ENCODE measurements at places on chromosomes 6 and 20.

- peak; percentile 38 for DNase-seq
Observed at GRCh38 chr20:38304845-38305447, 990 bp downstream of the BPI start.

- peak; percentile 67 for DNase-seq
Observed at GRCh38 chr6:138115877-138116660, 8.8 kb upstream of the PERP start.

DNA sequence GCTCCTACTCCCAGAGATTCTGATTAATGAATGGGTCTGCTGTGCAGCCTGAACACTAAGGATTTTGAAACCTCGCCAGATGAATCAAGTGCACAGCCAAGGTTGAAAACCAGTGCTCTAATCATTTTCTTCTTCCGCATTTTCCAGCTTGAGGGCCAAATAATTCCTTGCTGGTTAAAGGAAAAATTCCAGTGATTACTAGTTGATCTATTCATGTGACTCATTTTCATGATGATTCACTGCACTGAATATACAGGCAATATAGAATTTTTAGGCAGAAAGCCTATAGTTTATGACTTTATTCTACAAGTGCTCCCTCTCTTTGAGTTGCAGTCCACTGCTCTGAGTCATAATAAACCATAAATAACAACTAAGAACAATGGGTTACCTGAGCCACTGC is 80.6 kb upstream of the PROKR2 start:
- DNase-seq, result no peak

DNA sequence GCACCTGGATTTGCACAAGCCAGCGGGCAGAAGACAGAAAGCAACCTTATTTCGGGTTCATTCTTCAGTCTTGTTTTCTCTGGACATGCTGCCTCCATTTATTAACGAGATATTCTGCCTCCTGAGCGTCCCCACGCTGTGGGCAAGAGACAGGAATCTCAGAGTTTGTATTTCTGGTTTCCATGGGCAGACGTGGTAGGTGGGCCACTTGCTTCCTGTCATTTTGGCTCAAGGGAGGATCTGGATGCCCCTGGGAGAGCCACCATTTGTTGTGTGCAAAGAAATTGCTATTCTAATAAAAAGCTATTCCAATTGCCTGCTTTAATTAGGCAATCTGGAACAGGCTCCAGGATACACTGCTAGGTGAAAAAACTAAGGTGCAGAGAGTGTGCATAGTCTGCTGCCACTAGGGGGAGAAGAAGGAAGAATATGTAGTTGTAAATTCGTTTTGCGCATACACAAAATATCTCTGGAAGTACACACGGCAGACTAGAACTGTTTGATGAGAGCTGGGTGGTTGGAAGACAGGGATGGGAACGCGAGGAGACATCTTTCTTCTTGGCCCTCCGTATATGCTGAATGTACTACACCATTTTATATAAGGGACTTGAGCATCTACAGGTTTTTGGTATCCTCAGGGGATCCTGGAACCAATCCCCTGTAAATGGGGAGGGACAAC is 30.1 kb upstream of the SLC16A10 start:
- DNase-seq, result peak; percentile 47

- DNase-seq, result no peak
Observed at GRCh38 chr6:20960067-20960466, 425.8 kb downstream of the CDKAL1 start.

DNA sequence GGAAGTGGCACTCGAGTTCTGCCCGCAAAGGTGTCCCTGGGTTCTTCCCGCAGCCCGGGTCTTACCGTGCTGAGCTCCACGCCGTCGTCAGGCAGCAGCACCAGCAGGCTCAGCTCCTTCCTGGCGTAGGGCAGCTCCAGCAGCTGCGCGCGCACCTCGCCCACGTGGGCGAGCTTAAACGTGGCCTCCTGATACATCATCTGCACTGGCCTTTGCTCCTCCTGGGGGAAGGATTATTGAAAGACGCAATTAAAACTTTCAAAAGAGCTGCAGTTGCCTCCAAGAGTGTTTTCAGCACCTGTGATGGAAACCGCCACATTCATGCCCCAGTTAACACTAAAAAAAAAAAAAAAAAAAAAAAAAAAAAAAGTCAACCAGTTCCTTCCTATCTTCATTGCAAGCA is 11.3 kb downstream of the SERPINB9 start:
- no peak for DNase-seq

Measured in AG10803 (cell line).